Activated T-helper 17 cell treated with anti-CD3 and anti-CD28 coated beads, Interleukin-2, amount 50 U/mL, for 72 hours (primary cell): ENCODE measurements at places on chromosomes 1 and 21. TPM values are rescaled to one million over a fixed set of nuclear protein-coding genes. Genes with fewer than 3 reads are reported as not detected.
A peak's percentile ranks its signal among the peaks of the same experiment; 100 is the strongest.

DNA sequence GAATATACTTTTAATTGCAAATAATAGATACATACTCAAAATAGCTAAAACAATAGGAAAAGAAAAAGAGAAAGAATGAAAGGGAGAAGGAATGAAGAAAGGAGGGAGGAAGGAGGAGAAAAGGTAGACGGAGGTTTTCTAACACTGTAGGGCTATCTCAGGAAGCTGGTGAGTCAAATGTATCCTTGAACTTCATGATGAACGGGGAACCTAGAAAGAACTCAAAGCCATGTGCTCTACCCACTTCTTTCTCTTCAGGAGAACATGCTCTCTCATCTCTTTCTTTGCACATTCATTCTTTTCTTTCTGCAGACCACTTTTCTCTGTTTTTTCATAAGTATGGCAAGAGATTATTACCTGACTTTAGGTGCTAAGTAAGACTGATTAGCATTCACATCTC, 37.3 kb upstream of the ZNF644 start:
- ATAC-seq: peak; percentile 31

DNA sequence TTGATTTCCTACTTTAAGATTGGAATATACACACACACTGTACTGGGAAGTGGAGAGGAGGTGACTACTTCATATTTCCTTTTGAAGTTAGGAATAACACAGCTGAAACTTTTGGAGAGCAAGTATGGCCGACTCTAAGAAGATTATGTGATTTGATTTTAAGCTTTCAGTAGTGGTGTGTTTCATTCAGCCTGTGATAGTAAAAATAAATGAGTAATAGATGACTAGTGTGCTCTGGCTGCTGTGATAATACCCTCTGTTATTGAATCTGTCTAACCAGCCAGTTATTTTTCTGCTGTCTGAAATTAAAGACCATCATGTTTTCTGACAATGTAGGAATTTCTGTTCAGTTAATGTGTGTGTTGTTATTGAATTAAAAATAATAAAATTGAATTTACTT, 48.3 kb downstream of the CTTNBP2NL start:
- ATAC-seq: no peak

GRCh38 chr21:29208682-29209059, 78.2 kb downstream of the MAP3K7CL start:
- ATAC-seq: peak; percentile 70

DNA sequence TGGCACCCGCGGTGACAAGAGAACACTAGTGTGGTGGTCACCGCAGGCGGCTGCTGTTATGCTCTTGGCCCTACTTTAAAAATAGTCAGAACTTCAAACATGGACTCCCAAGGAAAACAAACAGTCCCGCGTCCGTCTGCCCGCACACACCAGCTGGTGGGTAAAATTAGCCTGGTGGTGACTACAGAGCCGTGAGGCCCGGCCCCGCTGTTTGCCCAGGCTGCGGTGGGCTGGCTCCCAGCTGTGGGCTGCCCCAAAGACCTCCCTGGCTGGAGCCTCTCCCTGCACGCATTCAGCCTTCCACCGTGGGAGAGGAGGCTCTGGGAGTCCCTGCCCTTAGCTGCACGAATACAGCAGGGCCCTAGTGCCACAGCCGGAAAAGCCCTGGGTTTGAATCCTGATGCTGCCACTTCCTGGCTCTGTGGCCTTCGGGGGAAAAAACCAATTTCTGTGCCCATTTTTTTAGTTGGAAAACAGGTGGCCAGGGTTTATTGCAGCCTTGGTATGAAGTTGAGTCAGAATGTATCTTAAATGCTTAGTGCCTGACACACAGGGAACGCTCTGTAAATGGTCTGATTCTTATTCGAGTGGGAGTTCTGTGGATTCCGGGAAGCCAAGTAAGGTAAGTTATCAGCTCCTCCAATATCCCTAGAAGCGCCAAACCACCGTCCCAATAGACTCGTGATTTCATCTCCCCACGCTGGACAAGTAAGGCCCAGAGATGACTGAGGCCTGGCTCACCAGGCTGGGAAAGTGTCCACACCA, 58.2 kb downstream of the ALPL start:
- no peak for ATAC-seq

GRCh38 chr1:75265792-75266191, 131.6 kb downstream of the LHX8 start:
- ATAC-seq: no peak

DNA sequence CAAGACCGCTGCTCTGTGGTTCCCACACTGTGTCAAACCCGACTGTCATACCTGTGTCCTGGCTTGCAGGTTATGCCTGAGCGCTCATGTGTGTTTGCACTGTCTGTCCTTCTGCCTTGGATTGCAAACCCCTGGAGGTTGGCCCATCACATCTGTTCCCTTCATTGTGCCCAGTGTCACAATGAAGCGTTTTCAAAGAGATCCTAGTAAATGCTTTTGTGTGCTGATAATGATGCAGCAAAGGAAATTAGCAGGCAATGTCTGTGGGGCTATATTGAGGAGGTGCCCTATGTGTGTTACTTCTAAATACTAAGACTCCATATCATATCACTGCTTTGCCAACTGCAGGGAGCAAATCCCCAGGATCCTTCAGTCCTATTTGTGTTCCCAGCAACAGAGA, 424.4 kb upstream of the NFIA start:
- ATAC-seq: no peak

- ATAC-seq: no peak
Observed at GRCh38 chr1:8456991-8457390, 139.1 kb downstream of the SLC45A1 start.

GRCh38 chr1:192936313-192937018, 122.7 kb downstream of the UCHL5 start:
- ATAC-seq: peak; percentile 92

DNA sequence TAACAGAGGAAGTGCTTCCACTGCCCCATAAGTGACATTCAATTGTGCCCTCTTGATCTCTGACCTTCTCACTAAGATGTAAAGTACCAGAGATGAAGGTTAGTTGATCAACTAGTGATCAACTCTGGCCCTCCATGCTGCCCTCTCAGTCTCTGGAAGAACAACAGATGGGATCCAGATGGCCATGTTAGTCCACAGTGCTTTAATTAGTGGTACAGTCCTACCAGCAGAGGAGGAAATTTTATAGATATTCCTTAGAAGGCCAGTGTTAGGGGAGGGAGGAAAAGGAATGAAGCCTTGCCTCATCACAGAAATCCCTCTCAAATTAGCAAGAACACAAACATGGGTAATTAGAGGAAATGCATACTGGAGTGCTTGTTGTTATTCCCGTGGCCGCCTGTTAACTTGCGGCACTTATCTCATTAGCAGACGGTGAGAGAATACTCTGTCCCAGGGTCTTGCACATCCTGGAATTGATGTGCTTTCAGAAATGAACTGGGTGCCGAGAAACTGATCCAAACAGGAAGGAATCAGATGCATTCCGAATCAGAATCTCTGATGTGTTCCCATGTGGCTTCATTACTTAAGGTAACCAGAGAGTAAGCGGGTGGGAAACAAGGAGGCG, 91.1 kb upstream of the RGS4 start:
- ATAC-seq: no peak

- ATAC-seq: no peak
Observed at GRCh38 chr1:62325081-62325480, 5.8 kb upstream of the KANK4 start.

GRCh38 chr1:200310824-200311223, 99.0 kb downstream of the ZNF281 start:
- no peak for ATAC-seq

DNA sequence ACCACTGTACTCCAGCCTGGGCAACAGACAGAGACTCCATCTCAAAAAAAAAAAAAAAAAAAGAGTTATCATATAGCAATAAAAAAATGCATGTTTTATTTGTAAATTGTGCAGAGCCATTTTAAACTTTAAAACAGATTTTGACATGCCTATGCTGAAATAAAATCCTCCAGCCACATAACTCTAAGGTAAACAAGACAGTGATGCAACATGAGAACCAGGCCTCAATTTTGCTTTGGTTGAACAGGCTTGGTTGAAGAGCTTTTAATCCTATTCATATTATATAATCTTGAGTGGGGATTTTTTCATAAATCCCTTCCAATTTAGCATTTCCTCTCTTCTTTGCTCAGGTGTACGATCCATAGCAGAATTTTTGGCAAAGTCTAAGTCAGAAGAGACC, 26.1 kb downstream of the ARMH1 start:
- ATAC-seq: no peak

ARHGAP29 gene
- not detected for total RNA-seq
